Peyer's patch (tissue), 4 donors: ENCODE measurements at places on chromosomes 2 and 18. TPM values are rescaled to one million over a fixed set of nuclear protein-coding genes. Genes with fewer than 3 reads are reported as not detected.

- no peak for DNase-seq
Measured at GRCh38 chr2:240747256-240747655, 55.6 kb downstream of the AQP12A start.

DNA sequence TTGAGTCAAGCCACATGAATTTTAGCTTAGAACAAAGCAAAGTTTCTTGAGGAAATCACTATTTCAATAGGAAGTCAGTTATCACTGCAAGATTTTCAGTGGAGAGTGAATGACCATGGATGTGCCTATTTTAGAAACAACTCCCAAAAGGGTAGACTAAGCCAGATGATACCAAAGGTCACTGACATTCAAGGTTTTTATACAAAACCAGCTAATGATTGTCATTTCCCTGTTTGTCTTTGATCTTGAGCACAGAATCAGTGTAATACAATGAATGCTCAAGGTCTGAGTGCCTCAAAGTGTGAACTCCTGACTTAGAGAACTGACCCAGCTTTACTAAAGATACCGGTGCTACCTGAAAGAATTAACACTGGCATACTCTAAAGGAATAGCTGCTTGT, 60.5 kb downstream of the CDH2 start:
- no peak for DNase-seq

DNA sequence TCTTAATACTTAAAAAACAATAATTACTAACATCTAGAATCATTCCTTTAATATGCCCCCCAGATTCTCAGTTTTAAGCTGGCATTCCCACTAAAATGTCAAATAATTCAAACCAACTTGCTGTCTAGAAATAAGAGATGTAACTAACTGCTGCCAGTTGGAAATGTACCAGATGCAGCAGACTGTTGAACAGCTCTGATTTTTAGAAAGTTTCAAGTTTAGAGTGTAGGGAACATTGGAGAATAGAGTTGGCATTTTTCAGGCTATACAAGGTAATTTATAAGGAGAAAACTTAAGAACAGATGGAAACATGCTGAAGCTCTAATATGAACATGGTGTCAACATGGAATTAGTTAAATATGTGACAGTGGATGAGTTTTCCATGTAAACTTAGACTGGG, 101.4 kb downstream of the PTRHD1 start:
- DNase-seq, result no peak

GRCh38 chr2:139059617-139060016, 279.4 kb upstream of the NXPH2 start:
- DNase-seq, result no peak

GRCh38 chr2:70035344-70035844, 51.9 kb upstream of the PCBP1 start:
- DNase-seq, result no peak

DNA sequence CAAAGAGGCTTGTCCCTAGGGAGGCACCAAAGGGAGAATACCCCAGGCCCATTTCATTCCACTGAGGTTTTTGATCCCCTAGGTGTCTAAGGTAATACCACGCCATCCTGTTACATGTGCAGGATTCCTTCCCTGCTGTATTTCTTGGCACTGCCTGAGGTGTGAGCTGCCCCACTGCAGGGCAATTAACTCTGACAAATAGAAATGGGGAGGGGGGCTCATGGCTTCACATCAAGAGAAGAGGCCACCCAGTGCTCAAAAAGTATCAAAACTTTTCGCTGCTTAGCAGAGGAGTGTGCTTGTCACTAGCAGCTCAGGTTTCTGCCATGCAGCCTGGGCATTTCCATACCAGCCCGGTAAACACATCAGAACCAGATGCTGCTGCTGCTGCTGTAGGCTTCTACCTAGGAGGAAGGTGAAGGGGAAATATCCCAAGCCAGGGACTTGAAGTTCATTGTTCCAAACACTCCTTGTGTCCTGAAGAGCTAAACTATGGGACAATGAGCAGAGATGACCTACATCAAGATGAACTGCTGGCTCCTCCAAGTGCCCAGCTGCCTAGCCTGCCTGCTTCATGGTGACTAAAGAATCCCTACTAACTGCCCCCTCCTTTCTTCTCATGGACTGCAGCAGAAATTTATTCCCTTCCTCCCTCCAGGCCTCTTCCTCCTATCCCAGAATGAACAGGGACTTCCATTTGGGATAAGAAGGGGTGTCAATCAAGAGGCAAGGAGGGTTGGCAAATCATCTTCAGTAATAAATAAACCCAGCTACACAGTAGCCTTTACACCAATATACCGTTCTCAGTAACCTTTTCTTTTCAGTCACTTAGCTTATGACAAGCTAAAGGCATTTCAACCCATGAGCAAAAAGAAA, 16.4 kb downstream of the POU3F3 start:
- DNase-seq, result no peak

DNA sequence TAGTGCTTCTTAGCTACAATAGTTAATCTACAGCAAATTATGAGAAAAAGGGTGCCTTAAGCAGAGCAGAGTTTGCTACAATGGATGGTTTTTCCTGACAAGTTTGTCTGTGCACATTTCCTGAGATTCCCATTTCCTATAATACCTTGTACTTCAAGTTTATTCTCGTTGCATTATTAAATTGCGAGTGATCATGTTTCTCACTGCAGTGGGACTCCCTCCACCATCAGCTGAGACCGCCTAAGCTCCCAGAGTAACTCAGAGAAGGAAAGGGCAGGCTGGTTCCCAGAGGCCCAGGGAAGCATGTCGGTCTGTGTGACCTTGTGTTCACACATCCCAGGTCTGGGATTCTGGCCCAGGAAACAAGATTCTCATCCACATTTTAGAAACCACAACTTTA, 162.1 kb downstream of the ARL4C start:
- no peak for DNase-seq

DNA sequence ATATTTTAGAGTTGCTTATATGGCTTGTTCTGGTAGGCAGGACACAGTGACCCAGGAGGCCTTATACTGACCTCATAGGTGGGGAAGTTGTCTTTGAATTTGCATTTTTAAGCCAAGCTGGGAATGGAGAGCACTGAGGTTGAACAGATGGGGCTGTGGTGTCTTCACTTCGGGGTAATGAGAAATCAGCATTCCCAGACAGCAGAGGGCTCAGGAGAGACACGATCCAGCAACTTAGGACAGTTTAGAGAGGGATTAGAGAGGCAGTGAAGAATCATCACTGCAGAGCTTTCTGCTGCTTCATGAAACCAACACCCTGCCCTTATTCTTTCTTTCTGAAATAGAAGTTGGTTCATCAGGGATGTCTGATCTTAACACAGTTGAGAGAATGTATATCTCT, 202.4 kb downstream of the TDRD15 start:
- DNase-seq, result no peak

GRCh38 chr2:215241791-215242305, 70.0 kb upstream of the ATIC start:
- DNase-seq, result no peak

FASTKD2 gene
- 15.8 TPM for total RNA-seq

LONRF2 gene
- total RNA-seq, result 0.35 TPM

KIF1A gene
- total RNA-seq, result 0.83 TPM

FAM136A gene
- total RNA-seq, result 34.5 TPM

MOB4 gene
- 36.3 TPM for total RNA-seq

GKN1 gene
- total RNA-seq, result not detected
